CD4-positive, alpha-beta T cell treated with Interferon gamma for 1 hour (primary cell): ENCODE measurements at places on chromosomes 12 and 14.
A peak's percentile ranks its signal among the peaks of the same experiment; 100 is the strongest.

DNA sequence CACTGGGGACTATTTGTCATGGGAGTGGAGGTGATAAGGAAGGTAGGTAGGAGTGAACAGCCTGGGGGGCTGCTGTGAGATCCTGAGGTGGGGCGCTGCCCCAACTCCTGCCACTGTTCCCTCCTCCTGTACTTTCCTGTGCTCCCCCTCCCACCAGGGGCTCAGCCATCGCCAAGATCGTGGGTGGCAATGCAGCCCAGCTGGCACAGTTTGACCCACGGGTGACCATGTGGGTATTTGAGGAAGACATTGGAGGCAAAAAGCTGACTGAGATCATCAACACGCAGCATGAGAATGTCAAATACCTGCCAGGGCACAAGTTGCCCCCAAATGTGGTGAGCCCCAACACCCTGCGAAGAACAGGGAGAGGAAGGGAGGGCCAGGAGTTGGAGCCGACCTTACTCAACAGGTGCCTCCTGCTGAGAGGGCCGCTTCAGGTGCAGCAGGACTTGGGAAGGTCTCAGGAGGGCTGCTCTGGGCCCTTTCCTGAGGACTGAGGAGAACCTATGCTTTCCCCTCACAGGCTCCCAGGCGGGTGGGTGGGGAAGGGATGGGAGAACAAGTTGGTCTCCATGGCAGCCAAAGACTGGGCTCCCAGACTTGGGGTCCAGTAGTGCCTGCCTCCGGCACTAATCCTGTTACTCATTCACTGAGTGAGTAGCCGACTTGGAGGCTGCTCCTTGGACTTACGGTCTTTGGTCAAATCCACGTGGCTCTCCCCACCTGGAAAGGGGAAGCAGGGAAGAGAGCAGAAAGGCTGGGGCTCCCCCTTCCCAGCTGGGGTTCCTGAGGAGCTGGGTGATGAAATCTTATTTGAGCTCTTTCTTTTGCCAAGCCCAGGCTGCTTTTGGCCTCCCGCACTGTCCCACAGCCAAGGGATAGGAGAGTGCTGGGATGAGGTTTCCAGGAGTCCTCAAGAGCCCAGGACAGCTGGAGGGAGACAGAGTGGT lies 884 bp downstream of the GPD1 start:
- DNase-seq = no peak

DNA sequence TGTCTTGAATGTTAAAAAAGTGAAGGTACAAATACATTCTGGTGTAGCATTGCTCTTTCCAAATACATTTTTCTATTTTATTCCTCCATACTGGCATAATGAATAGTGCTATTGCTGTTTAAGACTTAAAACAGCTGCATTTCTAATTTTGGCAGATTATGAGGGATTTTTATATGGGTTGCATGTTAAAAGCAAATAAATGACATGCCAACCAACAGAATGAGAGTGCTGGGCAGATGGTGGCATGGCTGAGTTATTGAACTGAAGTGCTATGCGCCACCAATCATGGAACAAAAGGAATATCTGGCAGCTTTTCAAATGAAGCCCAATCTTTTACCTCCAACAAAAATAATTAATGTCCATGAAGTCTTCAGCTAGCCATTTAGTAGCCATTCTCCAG lies 215.0 kb downstream of the PRKD1 start:
- DNase-seq = no peak

DNA sequence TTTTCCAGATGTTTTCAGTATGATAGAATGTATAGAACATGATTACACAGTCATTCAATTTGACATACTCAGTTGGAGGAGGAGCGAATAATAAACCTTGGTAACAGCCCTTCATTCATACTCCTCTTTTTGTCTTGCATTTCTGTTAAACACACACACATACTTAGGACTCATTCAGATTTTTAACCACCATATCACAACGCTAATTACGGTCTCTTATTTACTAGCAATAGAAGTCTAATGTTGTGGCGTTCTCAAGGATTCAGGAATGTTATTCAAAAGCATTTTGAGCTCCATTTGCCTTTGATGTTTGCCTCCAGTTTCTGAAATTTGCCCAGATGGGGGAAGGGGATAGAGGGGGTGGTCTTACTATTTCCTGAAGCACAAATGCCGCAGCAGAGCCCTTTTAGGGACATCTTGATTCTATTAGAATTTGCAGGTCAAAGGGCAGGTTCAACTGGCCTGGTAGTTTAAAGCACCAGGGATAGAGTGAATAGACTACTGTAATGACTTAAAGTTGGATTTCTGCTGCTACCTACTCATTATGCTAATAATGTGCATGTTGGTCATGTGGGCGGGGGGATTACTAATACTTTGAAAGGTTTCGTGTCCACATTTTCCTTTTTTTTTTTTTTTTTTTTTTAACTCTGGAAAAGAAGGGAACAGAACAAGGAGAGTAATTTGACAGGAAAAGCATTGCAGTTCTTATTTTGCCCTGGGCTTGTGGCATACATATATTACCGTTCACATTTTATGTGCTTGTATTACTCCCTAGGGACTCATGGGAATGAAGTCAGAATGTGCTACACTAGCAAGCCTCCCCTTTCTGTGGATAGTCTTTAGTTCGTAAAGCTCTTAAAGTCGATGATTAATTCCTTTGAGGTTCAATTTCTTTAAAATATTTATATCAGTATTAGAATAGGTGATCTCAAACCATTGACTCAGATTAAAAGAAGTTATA lies 226.8 kb downstream of the FBXL14 start:
- DNase-seq = no peak

GRCh38 chr12:121089031-121089812 lies 43.5 kb upstream of the P2RX7 start:
- DNase-seq = no peak

DNA sequence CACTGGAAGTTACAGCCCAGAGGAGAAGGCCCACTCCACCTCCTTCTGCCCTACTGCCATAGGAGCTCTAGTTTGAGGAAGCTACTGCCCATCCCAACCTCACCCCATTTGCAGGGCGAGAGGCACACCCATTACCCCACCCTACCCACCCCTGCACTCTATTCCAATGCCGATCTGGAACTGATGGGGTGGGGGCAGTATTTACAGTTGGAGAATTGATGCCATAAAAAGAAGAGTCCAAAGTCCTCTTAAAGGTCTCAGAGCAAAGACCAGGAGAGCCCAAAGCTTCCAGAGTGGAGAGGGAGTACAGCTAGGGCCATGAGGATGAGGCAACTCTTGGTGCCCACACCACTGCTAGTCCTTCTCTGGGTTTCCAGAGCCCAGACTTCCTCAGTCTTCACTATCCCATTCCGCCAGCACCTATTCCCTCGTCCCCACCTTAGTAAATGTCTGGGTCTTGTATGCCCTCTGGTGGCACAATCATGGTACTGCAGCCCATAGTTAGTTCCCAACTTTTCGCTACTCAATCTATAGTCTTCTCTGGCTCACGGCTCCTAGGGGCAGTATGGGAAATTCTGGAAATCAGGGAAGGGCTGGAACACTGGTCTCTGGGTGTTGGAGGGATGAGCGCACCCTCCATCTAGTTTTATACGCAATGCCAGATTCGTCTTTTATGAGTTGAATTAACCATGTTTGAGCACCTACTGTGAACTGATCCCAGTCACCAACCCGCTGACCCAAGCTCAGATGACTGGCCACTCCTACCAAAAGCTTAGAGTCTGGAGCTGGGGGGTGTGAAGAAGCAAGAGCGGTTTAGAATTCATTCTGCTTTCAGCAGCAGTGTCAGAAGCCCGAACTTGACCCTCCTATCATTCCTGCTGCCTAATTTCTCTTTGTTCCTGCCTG lies 6.9 kb upstream of the ADCY6 start:
- peak; percentile 21 for DNase-seq

GRCh38 chr12:45883187-45883586 lies 107.2 kb downstream of the SCAF11 start:
- DNase-seq = no peak

DNA sequence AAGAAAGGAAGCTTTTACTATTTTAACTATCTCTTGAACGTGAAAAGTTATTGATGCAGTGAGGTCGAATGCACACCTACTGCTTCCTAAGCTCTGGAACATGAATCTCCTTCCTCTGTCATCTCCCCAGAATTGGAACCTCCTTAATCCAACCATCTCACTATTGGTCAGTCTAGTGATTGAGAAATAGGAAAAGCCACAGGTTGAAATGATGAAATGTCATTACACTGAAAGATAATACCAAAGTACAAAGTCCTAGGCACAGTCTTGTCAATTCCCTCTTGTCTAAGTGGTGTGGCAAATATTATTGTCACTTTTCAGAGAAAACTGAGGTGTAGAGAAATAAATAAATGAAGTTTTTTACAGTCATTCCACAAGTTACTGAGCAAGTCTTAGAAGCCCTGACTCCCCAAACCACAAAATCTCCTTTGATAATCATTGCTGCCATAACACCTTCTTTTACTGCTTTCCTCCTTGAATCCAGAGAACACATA lies 19.5 kb upstream of the HIGD1C start:
- DNase-seq = no peak

DNA sequence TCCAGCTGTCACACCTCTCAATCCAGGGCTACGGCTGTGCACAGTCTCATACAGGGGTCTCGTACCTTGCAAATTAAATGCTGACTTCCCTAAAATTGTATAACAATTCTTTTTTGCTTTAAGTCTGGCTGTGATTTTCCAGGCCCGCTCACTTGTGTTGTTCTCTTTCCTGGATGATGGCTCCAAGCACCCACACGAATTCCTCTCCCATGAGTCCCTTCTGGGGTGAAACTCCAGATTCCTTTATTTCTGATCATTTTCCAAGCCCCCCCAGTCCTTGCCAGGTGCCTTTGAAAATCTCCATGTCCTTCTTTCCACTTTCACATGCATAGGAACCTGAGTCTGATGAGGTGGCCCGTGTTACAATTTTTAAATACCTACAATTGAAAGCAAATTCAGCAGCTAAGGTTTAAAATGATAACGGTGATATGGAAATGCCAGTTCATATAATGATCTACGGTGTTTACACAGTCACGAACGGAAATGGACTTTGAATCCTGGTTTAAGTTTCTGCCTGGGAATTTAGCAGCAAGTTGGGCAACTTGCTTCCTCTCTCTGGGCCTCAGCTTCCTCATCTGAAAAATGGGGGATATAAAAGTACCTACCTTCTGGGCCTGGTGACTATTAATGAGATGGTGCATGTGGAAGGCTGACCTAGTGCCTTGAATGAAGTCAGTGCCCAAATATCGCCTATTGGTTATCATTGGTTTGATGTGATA lies 85.5 kb downstream of the STAB2 start:
- DNase-seq = no peak

DNA sequence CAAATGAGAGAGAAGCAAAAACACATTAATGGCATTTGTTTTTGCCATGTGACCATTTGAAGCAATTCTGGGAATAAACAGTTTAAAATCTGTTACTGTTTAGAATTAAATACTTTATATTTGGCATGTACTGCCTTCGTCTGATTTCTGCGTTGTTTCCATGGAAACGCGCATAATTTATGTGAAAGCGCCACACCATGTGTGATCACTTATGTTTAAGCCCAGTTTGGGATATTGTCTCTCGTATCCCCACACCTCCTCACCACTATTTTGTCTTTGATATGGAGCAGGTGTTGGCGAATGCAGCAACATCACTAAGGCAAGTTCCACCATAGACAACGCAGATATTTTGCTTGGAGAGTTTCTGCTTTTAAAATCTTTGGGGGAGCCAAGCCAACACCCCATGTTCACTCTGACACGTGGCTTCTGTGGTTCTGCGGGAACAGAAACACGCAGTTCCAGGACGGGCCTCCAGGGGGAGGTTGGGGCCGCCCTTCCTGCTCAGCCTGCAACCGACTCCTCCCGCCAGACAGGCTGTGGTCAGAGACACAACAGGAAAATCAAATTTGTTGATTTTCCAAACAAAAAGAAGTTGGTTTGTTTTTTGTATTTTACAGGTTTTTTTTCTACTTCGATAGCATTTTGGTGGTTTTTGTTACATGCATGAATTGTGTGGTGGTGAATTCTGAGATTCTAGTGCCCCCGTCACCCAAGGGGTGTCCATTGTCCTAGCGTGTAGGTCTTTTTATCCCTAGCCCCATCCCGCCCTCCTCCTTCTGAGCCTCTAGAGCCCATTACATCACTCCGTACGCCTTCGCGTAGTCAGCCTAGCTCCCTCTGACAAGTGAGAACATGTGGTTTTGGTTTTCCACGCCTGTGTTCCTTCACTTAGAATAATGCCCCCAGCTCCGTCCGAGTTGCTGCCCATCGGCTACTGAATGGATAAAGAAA lies 101.9 kb upstream of the SFSWAP start:
- peak; percentile 62 for DNase-seq

DNA sequence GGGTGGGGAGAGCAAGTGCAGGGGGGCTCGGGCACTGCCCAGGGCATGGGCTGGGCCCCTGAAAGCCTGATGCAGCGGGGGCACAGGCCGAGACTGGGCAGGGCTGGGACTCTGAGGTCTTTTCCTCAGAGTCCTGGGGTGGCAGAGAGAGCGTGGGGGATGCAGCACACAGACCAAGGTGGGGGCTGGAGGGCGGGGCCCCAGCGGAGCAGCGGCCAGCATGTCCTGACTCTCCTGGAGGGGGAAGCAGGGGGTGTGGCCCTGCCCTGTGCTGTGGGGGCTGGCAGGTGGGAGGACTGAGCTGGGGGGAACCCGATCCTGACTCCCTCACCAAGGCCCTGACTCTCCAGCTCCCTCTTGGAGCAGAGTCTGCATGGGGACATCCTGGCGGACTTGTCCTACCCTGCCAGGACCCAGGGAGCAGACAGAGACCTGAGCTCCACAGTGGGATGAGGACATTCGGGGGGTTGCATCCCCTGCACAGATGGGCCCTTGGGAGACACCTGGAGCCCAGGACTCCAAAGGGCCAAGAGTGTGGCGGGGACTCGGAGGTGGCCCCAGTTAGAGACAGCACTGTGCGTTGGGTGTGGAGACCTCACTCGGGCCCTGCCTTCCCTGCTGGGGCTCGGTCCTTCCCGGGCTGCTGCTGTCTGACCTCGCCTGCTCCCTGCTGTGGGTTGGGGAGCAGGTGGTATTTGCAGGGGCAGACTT lies 326.1 kb downstream of the TMEM121 start:
- DNase-seq = no peak

DNA sequence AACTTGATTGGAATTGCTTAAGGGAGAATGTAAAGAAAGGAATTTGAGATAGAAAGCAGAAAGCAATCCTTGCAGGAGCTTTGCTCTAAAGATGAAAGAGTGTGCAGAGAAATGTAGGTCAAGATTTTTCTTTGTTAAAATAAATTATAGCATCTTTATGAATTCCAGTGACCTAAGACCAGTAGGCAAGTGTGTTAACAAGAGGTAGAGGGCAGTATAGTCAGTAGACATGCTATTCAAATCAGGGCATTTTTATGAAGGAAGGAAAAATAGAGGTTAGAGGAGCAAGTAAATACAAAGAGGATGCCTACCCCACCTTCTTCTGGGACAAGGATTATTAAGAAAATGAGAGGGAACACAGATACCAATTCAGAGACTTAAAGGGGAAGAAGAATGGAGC lies 148.5 kb downstream of the PLCZ1 start:
- DNase-seq = no peak

DNA sequence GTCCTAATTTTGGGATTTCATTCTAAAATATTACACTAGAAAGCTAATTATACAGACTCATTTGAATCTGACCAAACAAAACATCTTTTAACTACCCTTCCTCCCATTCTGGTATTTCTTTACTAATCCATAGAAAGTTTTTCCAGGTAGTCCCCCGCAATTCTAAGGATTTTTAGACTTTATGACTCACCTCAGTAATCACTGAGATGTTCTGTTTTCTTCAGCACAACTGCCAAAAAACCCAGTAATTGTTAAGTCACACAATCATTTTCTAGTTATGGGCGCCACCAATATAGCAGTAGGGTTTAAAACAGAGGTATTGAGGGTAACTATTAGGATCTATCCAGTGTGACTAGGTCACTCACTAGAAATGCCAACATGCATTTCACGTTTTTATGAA lies 1.6 kb upstream of the ARID4A start:
- no peak for DNase-seq
